Activated naive CD8-positive, alpha-beta T cell treated with anti-CD3 and anti-CD28 coated beads, Interleukin-2, amount 10 ng/mL, durations not matched to agents 7 days and 5 days (primary cell): ENCODE measurements at places on chromosomes 7 and 10.

DNA sequence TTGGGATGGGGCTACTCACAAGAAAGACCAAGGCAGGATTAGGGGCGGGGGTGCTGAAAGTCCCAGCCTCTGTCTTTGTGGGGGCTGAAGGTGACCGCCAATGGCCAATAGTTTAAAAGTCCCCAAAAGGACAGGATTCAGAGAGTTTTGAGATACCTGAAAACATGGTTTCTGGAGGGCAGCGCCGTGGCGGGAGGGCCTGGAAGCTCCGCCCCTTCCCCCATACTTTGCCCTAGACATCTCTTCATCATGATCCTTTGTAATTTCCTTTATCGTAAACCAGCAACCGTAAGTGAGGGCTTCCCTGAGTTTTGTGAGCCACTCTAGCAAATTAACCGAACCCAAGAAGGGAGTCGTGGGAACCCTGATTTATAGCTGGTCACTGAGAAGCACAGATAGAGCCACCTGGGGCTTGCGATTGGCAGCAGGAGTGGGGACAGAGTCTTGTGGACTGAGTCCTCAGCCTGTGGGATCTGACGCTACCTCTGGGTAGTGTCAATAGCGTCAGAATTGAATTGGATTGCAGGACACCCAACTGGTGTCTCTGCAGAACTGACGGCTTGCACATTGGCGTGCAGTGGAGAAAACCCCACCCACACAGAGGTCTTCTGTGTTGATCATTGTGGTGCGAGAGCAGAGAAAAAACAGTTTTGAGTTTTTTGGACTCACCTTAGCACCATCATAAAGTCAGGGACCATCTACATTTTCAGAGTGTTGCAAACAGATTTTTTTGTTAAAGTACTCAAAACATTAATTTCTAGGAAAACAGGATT is 169.3 kb downstream of the USP6NL start:
- no peak overlapping the region for H3K27ac ChIP-seq
- no peak for DNase-seq
- H3K4me1 ChIP-seq: peaks cover 13% of the 10 kb centered on the region

- no peaks in the 10 kb centered on the region for H3K4me1 ChIP-seq
- H3K36me3 ChIP-seq: peaks cover 3% of the 10 kb centered on the region
- H3K4me3 ChIP-seq: no peak overlapping the region
- H3K27ac ChIP-seq: no peak overlapping the region
- no peak for DNase-seq
Observed at GRCh38 chr7:66265566-66265965, 60.4 kb downstream of the TPST1 start.

GRCh38 chr7:29597266-29597665 is 33.6 kb downstream of the PRR15 start:
- no peak for DNase-seq
- H3K4me3 ChIP-seq: no peak overlapping the region
- no peaks in the 10 kb centered on the region for H3K27me3 ChIP-seq
- H3K36me3 ChIP-seq: no peaks in the 10 kb centered on the region
- no peaks in the 10 kb centered on the region for H3K4me1 ChIP-seq

GRCh38 chr10:85607043-85607695 is 759.4 kb downstream of the GRID1 start:
- no peak overlapping the region for H3K27ac ChIP-seq
- peaks cover 2% of the 10 kb centered on the region for H3K4me1 ChIP-seq
- DNase-seq: no peak
- H3K4me3 ChIP-seq: no peak overlapping the region

DNA sequence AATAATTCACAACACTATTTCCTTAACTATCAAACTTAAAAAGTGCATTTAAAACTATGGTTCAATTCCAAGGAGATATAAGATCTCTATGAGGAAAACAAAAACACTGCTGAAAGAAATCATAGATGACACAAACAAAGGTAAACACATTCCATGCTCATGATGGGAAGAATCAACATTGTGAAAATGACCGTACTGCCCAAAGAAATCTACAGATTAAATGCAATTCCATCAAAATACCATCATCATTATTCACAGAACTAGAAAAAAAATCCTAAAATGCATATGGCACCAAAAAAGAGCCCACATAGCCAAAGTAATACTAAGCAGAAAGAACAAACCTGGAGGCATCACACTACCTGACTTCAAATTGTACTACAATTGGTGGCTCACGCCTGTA is 159.9 kb upstream of the EEPD1 start:
- DNase-seq: no peak
- H3K36me3 ChIP-seq: no peaks in the 10 kb centered on the region
- no peak overlapping the region for H3K4me3 ChIP-seq
- no peaks in the 10 kb centered on the region for H3K4me1 ChIP-seq
- H3K27me3 ChIP-seq: peaks cover 2% of the 10 kb centered on the region

DNA sequence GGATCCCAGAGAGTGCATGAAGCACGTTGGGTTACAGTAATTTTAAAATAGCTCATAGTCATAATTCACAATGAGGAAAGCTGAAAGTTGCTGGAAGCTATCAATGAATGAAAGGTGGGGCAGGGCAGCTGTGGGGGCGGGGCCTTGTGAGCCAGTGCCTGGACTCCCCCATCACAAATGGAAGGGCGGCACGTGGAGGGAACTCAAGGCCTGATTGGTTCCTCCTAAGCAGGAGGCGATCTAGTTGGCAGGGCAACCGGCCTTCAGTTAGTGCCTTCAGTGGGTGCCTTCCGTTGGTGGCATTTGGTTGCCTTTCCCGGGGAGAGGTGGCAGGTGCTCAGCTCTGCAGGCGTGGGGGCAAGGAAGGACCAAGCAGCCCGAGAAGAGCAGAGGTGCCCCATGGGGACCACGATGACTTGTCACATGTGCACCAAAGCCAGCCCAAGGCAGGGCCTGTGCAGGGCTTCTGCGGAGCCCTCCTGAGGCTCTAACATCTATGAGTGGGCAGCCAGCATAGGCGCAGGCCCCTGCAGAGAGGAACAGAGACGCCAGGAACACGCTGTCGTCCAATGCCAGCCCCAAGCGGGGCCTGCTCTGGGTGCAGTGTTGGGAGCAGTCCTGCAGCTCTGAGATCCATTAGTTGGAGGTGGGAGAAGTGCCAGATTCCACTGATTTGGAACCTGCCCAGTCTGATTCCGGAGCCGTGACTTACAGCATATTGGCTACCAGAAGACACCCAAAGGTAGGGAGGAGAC is 59.8 kb upstream of the PDSS1 start:
- H3K4me3 ChIP-seq: no peak overlapping the region
- DNase-seq: no peak
- no peaks in the 10 kb centered on the region for H3K36me3 ChIP-seq
- no peaks in the 10 kb centered on the region for H3K4me1 ChIP-seq
- peaks cover 5% of the 10 kb centered on the region for H3K27me3 ChIP-seq

DNA sequence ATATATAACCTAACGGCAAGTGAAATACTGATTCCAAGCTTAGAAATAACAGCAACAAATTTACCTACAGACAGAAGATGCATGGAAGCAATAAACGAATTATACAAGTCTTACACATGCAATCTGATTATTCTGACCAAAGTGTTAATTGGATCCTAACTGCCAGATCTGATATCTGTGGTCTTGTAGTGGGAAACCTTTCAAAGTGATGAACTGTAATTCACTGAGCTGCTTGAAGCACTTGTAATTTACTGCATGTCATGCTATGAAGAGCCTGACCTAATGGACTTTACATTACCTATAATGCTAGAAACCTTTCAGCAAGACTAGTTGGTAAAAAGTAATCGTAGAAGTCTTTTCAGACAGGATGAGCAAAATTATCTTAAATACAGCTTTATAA is 205.6 kb downstream of the FOXP2 start:
- no peak overlapping the region for H3K4me3 ChIP-seq
- no peaks in the 10 kb centered on the region for H3K27me3 ChIP-seq
- DNase-seq: no peak
